ENCODE measurements at places on chromosomes 16 and 17.

- DNase-seq, result no peak
These were observed 8.7 kb downstream of the DLX4 start for GRCh38 chr17:49977463-49978389.

DNA sequence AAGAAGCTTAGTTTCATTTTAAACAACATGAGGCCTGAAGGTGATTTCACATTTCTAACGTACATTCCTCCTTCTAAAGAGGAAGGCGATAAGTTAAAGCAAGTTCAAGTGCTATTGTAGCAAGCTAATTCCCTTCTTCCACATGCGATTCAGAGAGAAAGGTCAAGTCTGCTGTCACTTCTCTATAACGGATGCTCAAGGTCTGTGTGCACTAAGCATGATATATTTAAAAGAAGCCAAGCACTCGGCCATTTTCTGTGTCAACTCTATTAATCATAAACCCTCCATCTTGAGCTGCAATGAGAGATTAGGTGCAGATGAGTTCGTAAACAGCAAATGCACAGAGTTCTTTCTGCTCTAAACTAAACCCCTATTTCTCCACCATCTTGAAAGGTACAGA lies 568.8 kb upstream of the ZFHX3 start:
- no peak for DNase-seq

- no peak for DNase-seq
These were observed 83.2 kb upstream of the TOB1 start for GRCh38 chr17:50949128-50949988.

GRCh38 chr17:38705803-38706504 lies 881 bp downstream of the MLLT6 start:
- no peak for DNase-seq

DNA sequence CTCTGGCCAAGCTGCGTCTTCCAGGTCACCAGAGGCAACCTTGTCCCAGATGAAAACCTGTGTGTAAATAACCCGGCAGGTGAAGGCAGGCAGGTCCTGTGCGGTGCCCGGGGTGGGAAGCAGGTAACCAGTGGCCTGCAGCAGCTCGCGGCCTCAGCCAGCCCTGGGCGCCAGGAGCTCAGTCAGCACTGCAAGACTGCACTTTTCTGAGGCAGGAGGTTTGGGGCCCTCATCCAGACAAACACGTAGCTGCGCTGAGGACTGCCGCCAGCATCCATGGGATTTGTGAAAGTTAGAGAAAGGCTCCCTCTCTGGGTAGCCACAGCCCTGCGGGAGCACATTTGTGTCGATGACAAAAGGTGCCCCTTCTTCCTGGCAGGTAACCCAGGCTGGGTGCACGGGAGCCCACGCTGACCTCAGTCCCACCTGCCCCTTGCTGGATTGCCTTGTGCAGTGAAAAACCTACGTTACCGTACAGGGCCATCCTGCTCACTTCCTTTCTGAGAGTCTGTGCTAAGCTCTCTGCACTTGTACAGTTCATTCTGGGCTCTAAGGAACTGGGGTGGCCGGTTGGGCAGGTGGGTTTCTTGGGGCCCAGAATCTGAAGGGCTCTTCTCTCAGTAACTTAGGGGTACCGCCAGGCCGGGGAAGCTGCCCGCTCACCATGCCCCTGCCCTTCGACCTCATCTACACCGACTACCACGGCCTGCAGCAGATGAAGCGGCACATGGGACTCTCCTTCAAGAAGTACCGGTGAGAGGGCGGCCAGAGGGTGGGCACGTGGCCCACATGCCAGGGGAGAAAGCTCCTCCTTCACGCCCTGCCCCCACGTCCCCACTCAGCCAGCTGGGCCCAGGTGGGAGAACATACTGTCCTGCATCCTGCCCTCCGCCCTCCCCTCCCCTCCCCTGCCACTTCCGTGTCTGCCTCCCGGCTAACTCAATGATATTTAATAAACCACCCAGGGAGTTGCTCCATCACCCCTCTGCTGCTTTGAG lies 56.4 kb downstream of the MGAT5B start:
- no peak for DNase-seq

DNA sequence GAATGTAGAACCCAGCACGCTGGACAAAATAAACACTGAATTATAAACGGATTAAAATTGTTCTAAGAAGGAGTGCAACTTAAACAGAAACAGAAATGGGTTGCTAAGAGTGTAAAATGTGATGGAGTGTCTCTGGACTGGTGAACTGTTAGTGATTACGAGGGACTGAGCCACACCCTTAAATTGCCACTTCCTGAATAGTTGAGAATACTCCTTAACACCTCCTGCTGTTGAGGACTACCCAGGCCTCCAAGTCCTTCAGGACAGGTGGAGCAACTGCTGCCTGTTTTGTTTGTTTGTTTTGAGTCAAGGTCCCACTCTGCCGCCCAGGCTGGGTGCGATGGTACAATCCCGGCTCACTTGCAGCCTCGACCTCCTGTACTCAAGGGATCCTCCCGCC lies 25.8 kb upstream of the IRF8 start:
- no peak for DNase-seq

- no peak for DNase-seq
These were observed 1.1 kb downstream of the ASGR2 start for GRCh38 chr17:7113273-7114071.

- no peak for DNase-seq
These were observed 103.6 kb upstream of the HS3ST2 start for GRCh38 chr16:22710326-22710725.

DNA sequence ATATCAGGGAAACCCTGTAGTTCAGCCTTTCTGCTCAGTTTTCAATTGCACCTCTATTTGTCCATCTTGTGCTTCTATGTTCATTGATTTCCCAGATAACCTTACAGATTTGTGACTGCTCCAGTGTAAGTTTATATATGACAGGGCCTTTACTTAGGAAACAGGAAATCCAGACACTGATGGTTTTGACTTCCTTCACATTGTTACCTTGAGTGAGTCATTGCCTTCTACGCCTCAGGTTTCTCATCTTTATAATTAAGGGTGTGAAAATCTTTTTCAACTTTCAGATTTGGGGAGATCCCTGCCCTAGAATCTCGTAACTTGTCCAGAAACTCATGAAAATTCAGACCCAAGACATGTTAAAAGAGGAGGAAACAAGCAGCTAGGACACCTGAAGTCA lies 342.4 kb upstream of the TBX2 start:
- DNase-seq, result no peak

DNA sequence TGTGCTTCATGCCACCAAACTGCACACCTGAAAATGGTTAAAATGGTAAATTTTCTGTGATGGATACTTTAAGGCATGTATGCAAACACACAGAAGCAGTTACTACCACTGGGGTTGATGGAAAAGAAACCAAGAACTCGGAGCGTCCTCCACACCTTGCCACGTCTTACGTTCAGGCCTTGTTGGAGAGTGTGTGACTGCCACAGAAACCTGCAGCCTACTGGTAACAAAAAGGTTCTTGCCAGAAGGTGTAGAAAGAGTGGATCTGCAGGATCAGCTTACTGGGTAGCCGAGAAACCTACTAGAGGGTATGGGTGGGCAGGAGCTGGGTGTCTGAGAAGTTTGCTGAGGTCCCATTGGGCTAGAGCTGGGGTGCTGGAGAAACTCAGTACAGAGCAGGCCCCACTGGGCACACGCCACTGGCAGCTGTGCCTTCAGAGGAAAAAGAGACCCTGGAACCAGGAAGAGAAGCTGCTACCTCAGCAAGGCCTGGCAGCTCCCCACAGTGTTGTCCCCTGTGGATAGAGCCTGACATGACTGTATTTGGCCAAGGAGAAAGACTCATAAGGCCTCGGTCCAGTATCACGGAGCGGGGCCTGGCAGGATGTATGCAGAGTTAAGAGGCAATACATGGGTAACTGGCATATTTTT lies 204.6 kb downstream of the SEC14L1 start:
- DNase-seq, result no peak

GRCh38 chr17:77838748-77839697 lies 119.5 kb upstream of the TNRC6C start:
- DNase-seq, result no peak

DNA sequence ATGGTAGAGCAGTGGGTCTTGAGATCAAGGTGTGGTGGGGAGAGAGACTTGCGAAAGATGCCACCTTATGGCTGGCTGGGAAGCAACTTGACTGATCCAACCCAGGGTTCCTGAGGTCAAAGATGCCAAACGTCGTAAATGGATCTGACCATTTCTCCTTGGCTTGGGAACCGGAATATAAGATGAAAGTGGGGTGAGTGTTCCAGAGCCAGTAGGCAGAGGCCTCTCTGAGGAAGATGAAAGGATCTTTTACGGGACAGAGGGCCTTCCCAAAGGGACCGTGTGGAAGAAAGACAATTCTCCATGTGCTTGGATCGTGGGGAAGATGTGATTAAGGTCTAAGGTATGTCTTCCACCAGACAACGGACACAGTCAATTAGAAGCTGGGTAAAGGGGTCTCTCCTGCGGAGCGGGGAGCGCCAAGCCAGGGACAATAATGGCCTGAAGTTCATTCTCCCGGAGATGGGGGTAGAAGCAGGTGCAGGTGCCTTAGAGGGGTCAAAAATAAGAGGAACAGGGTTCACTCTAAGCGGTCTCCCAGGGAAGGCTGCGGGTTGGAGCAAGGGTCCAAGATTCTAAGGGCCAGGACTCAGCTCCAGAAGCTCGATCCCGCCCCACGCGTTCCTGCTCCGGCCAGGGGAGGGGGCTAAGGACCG lies 800 bp downstream of the FXR2 start:
- no peak for DNase-seq

GRCh38 chr16:59759296-59759695 lies 1025.2 kb upstream of the GOT2 start:
- DNase-seq, result no peak

GRCh38 chr17:56982312-56982711 lies 4.4 kb downstream of the SCPEP1 start:
- no peak for DNase-seq

GRCh38 chr16:69286941-69287713 lies 24.0 kb upstream of the VPS4A start:
- no peak for DNase-seq

- DNase-seq, result no peak
These were observed 9.8 kb downstream of the MYL4 start for GRCh38 chr17:47218896-47219430.

DNA sequence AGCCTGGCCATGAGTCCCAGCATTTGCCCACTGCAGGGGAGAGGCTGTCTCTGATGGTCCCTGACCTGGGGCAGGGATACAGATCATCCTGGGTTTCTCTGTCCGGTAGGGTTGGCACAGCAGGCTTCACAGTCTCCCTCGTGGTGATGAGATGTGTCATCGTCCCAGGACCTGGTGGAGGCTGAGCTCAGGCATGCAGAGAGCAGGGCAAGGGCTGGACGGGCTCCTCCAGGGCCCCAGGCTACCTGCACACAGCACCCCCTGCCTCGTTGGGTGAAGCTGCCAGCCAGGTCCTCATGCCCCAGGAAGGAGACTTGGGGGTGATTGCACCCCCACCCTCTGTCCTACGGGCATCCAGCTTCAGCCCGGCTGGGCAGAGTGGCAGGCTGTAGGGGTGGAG lies 155.8 kb upstream of the GSE1 start:
- no peak for DNase-seq

DNA sequence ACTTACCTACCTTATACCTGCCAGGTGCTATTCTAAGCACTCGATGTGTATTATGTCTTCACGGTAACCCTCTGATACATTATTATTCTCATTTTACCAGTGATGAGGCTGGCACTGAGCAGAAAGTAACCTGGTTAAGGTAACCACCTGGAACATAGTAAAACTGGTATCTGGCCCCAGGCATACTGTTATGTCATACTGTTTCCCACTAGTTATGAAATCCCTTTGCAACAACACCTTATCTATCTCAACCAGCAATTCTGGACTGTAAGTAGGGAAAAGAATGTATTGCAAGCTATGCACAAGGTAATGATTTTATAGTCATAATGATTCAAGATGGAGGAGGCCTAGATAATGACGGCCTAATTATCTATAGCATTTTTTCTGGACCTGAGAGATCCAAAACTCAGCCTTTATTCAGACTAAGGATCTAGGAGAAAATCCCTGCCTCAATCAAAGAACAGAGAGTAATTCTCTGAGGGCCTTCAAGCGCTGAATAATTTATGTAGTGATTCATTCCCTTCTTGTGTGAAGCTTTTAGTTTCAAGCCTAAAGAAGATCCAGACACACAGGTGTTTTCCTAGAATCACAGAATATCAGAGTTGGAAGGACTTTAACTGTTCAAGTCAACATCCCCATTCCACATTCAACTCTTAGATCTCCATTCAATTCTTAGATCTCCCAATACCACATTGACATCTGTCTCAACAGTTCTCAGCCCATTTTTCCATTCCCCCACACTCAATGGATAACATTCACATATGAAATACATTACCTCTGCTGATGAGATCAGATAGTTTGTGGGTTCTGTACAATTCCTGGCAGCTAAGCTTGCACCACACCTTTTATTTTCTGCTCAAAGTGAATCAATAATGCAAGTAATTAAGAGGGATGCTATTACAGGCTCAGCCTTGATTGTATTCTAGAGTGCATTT lies 14.9 kb upstream of the MMD start:
- no peak for DNase-seq
